ENCODE measurements at places on chromosomes 6 and 20.

- DNase-seq: no peak
Observed at GRCh38 chr6:134599079-134599478, 281.2 kb upstream of the SGK1 start.

GRCh38 chr6:163554663-163555062, 140.1 kb downstream of the QKI start:
- peak; percentile 37 for DNase-seq

DNA sequence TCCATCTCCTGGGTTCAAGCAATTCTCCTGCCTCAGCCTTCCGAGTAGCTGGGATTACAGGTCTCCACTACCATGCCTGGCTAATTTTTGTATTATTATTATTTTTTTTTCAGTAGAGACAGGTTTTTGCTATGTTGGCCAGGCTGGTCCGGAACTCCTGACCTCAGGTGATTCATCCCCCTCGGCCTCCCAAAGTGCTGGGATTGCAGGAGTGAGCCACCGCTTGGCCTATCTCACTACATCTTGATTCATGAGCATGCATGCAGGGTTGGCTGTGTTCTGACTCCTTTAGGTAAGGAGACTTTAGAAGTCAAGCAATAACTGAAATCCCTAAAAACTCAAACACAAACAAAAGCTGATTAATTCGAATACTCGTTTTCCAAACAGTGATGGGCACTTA, 80.9 kb downstream of the GJA1 start:
- no peak for DNase-seq

- no peak for DNase-seq
Observed at GRCh38 chr6:89941763-89942497, 47.7 kb downstream of the GJA10 start.

GRCh38 chr6:35600659-35601125, 88.0 kb upstream of the TULP1 start:
- peak; percentile 16 for DNase-seq

DNA sequence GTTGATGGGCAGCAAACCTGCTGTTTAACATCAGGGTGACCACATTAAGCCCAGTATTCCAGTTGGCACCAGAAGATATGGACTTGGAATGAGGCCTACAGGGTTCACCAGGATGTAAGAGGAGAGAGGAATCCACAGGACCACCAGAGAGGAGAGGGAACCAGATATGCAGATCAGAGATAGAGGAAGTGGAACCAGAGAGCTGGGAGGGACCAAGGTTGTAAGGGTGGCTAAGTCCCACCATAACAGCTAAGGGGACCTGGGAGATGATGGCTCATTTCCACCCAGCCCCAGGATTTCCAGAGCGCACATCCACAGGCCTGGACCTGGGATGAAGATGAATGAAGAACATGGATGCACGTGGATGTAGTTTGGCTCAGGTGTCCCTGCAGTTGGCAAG, 11.1 kb downstream of the BTN2A1 start:
- DNase-seq: no peak

DNA sequence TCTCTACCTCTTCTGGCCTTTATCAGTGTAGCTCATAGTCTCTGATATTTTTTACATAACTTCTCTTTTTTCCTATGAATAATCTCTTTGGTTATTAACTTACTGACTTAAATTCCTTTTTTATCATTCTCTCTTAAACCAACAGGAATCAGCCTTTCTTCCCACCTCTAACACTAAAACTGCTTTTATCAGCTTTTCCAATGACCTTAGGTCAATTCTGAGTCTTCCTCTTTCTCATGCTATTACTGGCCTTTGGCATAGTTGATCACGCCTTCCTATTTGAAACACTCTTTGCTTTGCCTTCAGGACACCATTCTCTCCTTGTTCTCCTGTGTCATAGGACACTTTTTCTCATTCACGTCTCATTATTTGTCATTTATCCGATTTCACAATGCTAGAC, 8.1 kb upstream of the HINT3 start:
- DNase-seq: no peak

DNA sequence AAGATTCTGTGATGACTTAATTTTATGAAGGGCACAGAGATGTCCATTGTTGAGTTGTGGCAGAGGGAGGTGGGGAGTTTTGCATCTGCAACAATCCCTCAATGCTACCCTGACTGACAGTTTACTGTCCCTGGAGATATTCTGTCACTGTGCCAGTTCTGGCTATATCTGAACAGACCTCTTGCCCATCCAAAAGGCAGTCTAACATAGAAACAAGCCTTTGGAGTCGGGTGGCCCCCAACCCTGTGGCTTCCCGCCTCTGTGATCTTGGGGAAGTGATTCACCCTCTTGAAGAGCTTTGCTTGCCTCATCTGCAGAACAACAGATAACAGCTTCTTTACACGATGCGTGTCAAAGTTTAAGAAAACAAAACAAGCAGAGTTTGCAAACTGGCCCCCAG, 3.8 kb upstream of the E2F1 start:
- no peak for DNase-seq

DNA sequence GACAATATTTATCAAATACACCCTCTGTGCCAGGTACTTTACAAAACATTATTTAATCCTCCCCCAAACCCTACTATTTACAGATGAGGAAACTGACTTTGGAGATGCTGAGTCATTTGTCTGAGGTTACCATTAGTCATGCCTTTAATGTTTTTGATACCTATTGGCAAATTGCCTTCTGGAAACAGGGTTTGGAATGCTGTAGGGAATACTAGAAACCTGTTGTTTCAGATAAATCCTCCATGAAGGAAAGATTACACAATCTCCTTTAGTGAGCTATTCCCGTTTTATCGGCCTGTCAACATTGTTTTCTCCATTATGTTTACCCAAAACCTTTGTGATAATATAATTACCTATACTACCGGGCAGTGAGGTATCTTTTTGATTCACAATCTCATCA, 93.6 kb upstream of the ADGRF1 start:
- peak; percentile 78 for DNase-seq

GRCh38 chr20:3839328-3839727, 7.3 kb upstream of the MAVS start:
- no peak for DNase-seq

DNA sequence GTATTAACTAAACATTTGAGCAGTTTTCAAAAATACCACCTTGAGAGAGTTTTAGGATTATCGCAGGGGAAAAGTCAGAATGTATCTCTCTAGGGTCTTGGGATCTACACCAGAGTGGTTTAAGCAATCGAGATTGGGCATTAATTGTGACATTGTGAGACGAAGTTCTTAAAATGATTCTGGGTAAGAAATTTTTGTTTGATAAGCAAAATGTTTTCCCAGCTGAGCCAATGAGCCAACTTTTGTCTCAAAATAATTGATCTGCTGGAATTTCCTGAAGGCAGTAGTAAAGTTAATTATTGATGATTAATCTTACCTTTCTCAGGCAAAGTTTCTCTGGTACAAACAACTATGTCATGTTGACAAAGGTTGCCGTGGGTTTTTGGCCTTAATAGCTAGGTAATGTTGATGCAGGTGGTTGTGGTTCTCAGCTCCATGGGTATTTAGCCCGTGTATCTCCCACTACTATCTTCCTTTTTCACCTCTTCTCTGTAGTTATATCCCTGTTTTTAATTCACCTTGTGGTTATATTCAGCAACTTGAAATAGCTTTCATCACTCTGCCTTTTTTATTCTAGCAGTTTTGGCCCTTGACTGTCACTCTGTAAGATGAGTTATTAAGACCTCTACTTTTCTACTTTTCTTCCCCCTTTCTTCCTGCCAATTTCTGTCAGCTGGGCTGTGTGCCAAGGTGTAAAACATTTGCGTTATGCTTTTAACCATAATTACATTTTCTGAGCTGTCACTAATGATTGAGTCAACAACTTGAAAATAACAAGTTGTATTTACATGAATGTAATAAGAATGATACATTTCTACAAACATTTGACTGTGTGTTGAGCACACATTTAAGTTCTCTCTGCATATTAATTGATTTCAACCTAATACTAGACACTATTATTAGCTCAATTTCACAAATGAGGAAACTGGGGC, 368.3 kb upstream of the BTBD3 start:
- no peak for DNase-seq

DNA sequence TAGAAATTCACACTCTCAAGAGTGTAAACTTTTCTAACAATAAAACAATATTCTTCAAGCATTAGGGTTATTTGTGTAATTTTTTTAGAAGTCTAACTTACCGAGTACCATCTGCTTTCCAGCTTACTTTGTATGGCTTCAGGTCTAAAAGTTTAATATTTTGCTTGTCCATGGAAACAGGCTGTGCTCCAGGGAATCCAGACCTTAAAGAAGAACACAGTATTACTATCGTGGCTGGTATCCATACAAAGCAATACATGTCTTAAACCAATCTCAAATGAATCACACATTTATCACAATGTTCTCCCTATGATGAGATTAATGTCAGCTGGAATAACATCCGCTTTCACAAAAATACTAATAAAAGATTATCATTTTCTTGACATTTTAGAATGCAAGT, 73.0 kb downstream of the RNGTT start:
- no peak for DNase-seq

DNA sequence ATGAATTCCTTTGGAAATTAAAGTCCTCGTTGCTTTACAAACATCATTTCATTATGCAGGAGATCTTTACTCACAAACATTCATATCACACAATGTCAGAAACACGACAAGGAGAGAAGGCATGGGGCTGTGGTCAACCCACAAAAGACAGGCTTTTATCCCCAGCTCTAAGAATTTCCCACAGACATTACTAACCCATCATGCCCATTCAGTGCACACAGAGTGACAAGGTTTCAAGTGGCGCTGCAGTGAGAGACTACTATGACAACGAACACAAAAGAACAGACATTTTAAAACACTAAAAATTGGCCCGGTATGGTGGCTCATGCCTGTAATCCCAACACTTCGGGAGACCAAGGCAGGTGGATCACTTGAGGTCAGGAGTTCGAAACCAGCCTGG, 579.8 kb upstream of the AGPAT4 start:
- DNase-seq: no peak

- no peak for DNase-seq
Observed at GRCh38 chr6:63516186-63516944, 55.9 kb upstream of the LOC128125822 start.

DNA sequence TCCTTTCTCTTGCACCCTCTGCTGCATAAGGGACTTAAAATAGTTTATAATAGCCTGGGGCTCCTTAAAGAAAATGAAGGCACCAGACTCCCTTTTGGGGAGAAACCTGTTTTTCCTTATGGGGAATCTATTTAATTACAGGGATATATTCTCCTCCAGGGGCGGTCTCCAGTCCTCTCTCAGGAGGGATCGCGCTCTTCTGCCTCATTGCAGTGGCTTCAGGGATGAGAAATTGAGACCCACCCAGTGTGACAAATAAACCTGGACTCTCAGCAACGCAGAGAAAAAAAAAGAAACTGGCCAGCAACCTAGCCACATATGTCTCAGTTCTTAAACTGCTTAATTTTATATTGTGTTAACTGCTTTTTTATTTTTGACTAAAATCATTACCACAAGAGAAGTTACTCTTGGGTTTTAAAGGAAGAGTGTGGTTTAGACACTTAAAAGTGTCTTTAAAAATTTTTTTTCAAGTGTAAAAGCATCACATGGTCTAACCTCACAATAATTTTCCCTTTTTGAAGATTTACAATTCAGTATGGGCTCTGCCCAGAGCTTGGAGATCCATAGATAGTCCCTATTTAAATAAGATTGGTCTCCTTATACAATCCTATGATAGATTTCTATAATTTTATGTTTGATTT, 11.7 kb upstream of the GOPC start:
- DNase-seq: peak; percentile 52

DNA sequence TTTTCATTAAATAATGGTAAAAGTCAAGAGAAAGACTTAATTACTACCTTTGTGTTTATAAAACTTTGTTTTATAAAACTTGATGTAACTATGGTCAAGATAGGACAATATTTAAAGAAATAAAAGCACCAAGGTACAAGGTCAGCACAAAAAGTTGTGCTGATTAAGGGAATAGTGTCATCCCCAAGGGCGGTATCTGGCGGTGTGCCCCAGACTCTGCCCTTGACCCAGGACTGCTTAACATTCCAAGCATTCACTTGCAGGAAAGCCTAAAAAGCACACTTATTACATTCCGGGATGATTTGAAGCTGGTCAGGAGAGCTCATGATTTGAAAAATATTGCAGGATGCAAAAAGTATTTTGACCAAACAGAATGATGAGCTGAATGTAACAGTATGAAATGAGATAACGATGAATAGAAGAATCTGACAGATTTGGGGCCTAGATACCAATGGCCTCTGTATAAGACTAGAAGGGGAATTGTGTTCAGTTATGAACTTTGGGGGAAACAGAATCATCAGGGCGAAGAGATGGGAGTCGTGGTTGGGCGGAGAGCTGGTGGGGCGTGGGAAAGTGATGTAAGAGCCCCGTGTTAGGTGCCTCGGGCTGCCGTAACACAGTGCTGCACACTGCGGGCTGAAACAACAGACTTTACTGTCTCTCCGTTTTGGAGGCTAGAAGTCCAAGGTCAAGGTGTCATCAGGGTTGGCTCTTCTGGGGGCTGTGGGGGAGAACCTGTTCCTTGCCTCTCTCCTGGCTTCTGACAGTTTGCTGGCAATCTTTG, 77.2 kb downstream of the CDC5L start:
- DNase-seq: peak; percentile 51

GRCh38 chr6:63802606-63803206, 167.1 kb downstream of the PHF3 start:
- peak; percentile 62 for DNase-seq

DNA sequence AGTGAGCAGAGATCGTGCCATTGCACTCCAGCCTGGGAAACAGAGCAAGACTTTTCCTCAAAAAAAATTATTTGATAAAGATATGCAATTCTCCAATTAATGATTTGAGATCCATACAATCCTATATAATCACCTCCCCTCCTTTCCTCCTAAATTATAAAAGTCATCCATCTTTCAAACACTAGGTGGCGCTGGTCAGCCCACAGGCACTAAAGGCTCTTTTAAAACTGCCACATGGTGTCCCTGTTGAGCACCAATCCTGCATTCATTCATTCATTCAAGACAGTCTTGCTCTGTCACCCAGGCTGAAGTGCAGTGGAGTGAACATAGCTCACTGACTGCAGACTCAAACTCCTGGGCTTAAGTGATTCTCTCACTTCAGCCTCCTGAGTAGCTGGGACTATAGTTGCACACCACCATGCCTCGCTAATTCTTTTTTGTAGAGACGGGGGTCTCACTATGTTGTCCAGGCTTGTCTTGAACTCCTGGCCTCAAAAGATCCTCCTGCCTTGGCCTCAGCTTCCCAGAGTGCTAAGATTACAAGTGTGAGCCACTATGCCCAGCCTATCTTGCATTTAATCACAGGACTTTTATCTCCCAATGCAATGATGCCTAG, 58.7 kb upstream of the SLC2A12 start:
- DNase-seq: peak; percentile 83
